ENCODE measurements at places on chromosomes 7 and 10.

- no peaks in the 10 kb centered on the region for H3K4me1 ChIP-seq
- no peak overlapping the region for H3K27ac ChIP-seq
- peaks cover 2% of the 10 kb centered on the region for H3K27me3 ChIP-seq
- no peak for DNase-seq
- no peaks in the 10 kb centered on the region for H3K36me3 ChIP-seq
Measured at GRCh38 chr10:15571575-15571974, 148.1 kb downstream of the ITGA8 start.

DNA sequence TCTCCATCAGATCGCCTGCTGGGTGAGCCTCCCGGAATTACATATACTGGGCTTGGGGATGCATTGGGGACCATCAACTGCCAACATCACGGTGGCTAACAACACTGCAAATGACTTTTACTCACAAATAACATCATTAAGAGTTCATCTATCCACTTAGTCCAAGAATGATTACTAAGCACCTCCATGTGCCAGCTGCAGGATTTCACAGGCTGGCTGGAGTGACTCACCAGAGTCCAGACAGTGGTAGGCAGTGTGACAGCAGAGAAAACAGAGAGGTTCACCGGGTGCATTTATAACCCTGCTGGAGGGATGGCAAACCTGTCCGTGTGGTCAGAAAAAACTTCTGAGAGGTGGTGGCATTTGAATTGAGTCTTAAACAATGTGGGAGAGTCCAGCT is 3.2 kb upstream of the IGFBP3 start:
- no peaks in the 10 kb centered on the region for H3K36me3 ChIP-seq
- H3K27ac ChIP-seq: no peak overlapping the region
- no peak overlapping the region for H3K4me3 ChIP-seq
- peaks cover 33% of the 10 kb centered on the region for H3K4me1 ChIP-seq
- DNase-seq: no peak
- peaks cover 75% of the 10 kb centered on the region for H3K27me3 ChIP-seq

GRCh38 chr7:121330053-121330833 is 1.4 kb downstream of the WNT16 start:
- H3K27me3 ChIP-seq: peaks cover 65% of the 10 kb centered on the region
- peak overlapping the region; percentile 34 for H3K4me3 ChIP-seq
- peaks cover 14% of the 10 kb centered on the region for H3K4me1 ChIP-seq

GRCh38 chr7:19362099-19362498 is 216.9 kb upstream of the FERD3L start:
- H3K27me3 ChIP-seq: no peaks in the 10 kb centered on the region
- H3K36me3 ChIP-seq: no peaks in the 10 kb centered on the region
- no peak overlapping the region for H3K27ac ChIP-seq
- H3K4me3 ChIP-seq: no peak overlapping the region
- no peak for DNase-seq

Data from activated CD4-positive, alpha-beta T cell treated with anti-CD3 and anti-CD28 coated beads, Interleukin-2, amount 10 ng/mL, durations not matched to agents 7 days and 5 days (primary cell).